Activated CD4-positive, alpha-beta T cell treated with anti-CD3 and anti-CD28 coated beads, Interleukin-2, amount 10 ng/mL, durations not matched to agents 24 days and 14 days (primary cell): ENCODE measurements at places on chromosomes 1 and 21.

DNA sequence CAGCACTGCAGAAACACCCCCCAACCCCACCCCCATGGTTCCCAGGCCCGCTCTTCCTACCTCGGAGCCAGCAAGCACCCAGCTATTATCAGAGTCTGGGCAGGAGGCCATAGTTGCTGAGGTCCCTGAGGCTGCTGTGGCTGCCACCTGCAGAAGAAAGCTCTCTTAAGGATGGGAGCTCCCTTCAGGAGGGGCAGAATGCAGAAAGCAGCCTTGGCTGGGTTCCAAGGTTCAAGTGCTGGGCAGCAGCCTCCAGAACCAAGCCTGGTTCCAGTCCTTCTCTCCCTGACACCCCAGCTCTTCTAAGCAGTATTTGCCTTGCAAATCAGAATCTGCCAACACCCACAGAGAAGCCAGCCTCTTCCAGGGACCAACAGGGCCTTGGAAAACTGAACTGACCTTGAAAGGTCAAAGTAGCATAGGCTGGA, 2.3 kb downstream of the PBXIP1 start:
- H3K4me3 ChIP-seq: peak overlapping the region; percentile 87
- H3K27me3 ChIP-seq: no peaks in the 10 kb centered on the region
- H3K27ac ChIP-seq: peak overlapping the region; percentile 96
- no peak for DNase-seq
- peaks cover 26% of the 10 kb centered on the region for H3K36me3 ChIP-seq

- no peak overlapping the region for H3K4me3 ChIP-seq
- H3K27ac ChIP-seq: no peak overlapping the region
- peaks cover 4% of the 10 kb centered on the region for H3K4me1 ChIP-seq
- no peaks in the 10 kb centered on the region for H3K27me3 ChIP-seq
Observed at GRCh38 chr1:46223472-46223943, 20.4 kb downstream of the LURAP1 start.

GRCh38 chr1:7289694-7290093, 481.4 kb upstream of the VAMP3 start:
- no peak overlapping the region for H3K4me3 ChIP-seq
- no peaks in the 10 kb centered on the region for H3K36me3 ChIP-seq
- H3K27ac ChIP-seq: no peak overlapping the region
- no peaks in the 10 kb centered on the region for H3K4me1 ChIP-seq

- no peak overlapping the region for H3K4me3 ChIP-seq
- no peak for DNase-seq
- no peaks in the 10 kb centered on the region for H3K4me1 ChIP-seq
- no peaks in the 10 kb centered on the region for H3K36me3 ChIP-seq
Observed at GRCh38 chr1:213688655-213689054, 299.1 kb upstream of the PROX1 start.

- peaks cover 2% of the 10 kb centered on the region for H3K36me3 ChIP-seq
- DNase-seq: no peak
Observed at GRCh38 chr1:18645747-18646090, 15.1 kb downstream of the PAX7 start.

DNA sequence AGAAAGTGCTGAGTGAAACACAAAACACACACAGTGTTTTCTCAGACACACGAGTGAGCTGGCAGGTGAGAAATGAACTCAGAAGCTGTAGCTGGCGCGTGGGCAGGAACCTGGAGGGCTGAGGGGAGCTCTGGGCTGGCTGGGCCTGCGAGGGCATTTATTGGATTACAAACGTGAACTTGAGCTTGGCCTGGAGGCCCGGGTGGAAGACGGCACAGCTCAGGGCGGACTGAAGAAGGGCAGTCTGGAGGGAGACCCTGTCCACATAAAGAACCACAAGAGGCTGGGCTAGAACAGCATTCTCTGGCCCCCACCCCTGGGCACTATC, 52.1 kb upstream of the ADARB1 start:
- H3K4me3 ChIP-seq: no peak overlapping the region
- DNase-seq: no peak
- H3K27ac ChIP-seq: no peak overlapping the region

- no peak overlapping the region for H3K4me3 ChIP-seq
- H3K36me3 ChIP-seq: no peaks in the 10 kb centered on the region
- DNase-seq: no peak
- no peak overlapping the region for H3K27ac ChIP-seq
- peaks cover 30% of the 10 kb centered on the region for H3K27me3 ChIP-seq
- H3K4me1 ChIP-seq: no peaks in the 10 kb centered on the region
Observed at GRCh38 chr1:94550800-94551241, 9.3 kb upstream of the F3 start.

GRCh38 chr1:157932069-157932468, 61.4 kb upstream of the KIRREL1 start:
- no peaks in the 10 kb centered on the region for H3K4me1 ChIP-seq
- H3K36me3 ChIP-seq: no peaks in the 10 kb centered on the region
- H3K4me3 ChIP-seq: no peak overlapping the region
- H3K27me3 ChIP-seq: no peaks in the 10 kb centered on the region
- no peak for DNase-seq
- no peak overlapping the region for H3K27ac ChIP-seq

GRCh38 chr1:109874445-109874844, 36.2 kb upstream of the CSF1 start:
- H3K27me3 ChIP-seq: peaks cover 9% of the 10 kb centered on the region
- peaks cover 9% of the 10 kb centered on the region for H3K4me1 ChIP-seq
- no peak for DNase-seq
- H3K4me3 ChIP-seq: no peak overlapping the region

DNA sequence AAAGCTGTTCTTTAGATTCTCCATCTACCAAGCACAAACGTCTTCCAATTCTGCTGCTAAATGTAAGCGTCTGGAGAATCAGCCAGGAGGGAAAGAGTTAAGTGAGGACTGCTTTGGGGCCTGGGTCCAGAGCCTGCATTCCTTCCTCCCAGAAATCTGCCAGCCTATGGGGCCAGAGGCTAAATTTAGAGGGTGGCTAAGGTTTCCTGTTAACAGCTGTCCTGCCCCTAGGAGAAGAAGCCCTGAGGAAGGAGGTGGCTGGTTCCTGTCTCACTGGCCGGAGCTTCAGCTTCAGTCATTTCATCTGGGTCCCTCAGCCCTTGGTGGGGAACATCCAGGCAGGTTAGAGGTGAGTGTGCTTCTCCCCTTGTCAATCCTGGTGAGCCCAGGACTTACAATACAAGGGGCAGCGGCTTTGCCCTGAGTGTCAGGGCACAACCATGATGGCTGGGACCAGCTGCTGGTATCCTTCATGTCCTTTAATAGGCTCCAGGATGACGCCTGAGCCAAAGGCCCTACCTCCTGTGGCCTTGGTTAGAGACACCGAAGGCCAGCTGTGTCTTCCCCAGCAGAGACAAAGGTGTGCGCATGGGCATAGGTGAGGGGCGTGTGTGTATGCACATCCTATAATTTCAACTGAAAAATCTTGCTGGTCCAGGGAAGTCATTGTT, at the start of gene STYXL2:
Gene STYXL2, plus strand, starts transcription at position 230 of the 671 bp plus-strand sequence. CDS start 775 bp downstream, outside the sequence.
- peaks cover 24% of the 10 kb centered on the region for H3K4me1 ChIP-seq
- no peak for DNase-seq
- no peak within 1 kb of the TSS for H3K27ac ChIP-seq

- H3K4me1 ChIP-seq: peaks cover 9% of the 10 kb centered on the region
- no peak overlapping the region for H3K27ac ChIP-seq
- no peaks in the 10 kb centered on the region for H3K36me3 ChIP-seq
- DNase-seq: no peak
- peaks cover 36% of the 10 kb centered on the region for H3K27me3 ChIP-seq
Observed at GRCh38 chr1:8312235-8313218, 5.4 kb upstream of the SLC45A1 start.

DNA sequence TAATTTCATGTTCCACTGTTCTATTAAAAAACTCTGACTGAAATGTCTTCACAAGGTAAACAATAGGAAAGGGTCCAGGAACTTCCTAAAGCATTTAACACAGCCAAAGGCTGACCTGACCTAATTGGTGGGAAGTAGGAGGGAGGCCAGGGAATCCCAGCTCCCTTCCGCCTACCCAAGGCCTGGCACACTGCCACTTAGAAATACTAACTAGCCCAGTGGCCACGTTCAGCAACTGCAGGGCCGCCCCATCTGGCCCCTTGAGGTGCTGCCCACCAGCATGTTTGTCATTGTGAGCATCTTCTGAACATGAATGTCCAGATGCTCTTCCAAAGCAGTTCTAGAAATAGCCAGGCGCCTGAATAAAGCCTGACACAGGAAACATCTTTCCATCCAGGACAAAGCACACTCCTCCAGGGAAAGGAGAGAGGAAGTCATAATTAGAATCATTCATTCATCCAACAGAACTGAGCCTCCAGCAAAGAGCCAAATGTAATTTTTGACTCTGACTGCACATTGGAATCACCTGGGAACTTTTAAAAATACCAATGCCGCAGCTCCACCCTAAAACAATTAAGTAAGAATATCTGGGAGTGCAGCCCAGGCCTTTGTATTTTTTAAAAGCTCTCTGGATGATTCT, 44.6 kb upstream of the BCL9 start:
- H3K27me3 ChIP-seq: peaks cover 26% of the 10 kb centered on the region
- H3K4me3 ChIP-seq: no peak overlapping the region
- no peak overlapping the region for H3K27ac ChIP-seq
- H3K36me3 ChIP-seq: no peaks in the 10 kb centered on the region

DNA sequence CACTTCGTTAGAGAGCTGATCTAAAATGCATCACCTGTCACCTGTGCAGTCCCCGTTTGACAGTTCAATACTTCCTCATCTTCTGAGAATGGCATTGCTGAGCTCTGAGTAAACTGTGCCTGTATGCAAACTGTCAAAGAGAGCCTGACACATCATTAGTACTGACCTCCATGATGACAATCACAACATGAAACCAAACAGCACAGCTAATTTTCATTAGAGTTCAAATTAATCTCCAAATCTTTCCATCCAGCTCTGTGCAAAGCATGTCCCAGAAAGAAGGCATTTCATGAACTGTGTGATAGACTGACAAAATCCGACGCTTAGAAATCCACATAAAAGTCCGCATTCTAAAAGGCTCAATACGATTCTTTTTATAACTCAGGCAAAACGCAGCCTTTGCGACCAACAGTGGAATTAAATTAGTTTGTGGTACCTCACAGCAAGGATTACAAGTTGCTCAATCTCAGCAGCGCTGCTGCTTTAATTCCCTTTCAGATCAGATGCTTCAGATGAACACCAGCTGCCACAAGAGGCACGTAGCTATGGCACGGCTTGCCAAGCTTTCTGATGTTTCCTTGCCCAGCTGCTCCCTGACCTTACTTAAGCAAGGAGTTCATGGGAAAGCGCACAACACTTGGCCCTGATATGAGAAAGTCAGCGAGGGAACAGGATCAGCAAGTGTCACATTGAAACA, 765.5 kb upstream of the PRMT6 start:
- H3K4me1 ChIP-seq: no peaks in the 10 kb centered on the region
- no peak overlapping the region for H3K4me3 ChIP-seq
- H3K27ac ChIP-seq: no peak overlapping the region
- DNase-seq: no peak
- H3K27me3 ChIP-seq: no peaks in the 10 kb centered on the region

GRCh38 chr1:228082918-228083870, 686 bp downstream of the ARF1 start:
- peak; percentile 85 for DNase-seq
- H3K27ac ChIP-seq: peak overlapping the region; percentile 93
- peak overlapping the region; percentile 97 for H3K4me3 ChIP-seq
- H3K4me1 ChIP-seq: peaks cover 46% of the 10 kb centered on the region

DNA sequence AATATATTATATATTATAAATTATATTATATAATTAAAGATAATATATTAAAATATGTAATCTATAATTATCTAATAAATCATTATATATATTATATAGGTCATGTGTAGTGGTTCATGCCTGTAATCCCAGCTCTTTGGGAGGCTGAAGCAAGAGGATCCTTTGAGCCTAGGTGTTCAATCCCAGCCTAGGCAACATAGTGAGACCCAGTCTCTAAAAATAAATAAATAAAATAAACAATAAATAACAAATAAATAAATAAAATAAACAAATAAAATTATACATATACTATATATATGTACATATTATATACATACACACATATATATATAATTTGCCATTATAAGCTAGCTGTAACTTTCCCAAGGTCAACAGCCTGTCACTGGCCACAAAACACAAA, 277.7 kb downstream of the SETD4 start:
- peaks cover 4% of the 10 kb centered on the region for H3K27me3 ChIP-seq
- no peaks in the 10 kb centered on the region for H3K36me3 ChIP-seq
- no peaks in the 10 kb centered on the region for H3K4me1 ChIP-seq
- no peak for DNase-seq
- H3K27ac ChIP-seq: no peak overlapping the region

GRCh38 chr1:70003211-70003908, 202.0 kb downstream of the LRRC40 start:
- no peak for DNase-seq
- H3K27me3 ChIP-seq: no peaks in the 10 kb centered on the region
- no peak overlapping the region for H3K4me3 ChIP-seq
- H3K4me1 ChIP-seq: no peaks in the 10 kb centered on the region
- H3K36me3 ChIP-seq: no peaks in the 10 kb centered on the region
- no peak overlapping the region for H3K27ac ChIP-seq

DNA sequence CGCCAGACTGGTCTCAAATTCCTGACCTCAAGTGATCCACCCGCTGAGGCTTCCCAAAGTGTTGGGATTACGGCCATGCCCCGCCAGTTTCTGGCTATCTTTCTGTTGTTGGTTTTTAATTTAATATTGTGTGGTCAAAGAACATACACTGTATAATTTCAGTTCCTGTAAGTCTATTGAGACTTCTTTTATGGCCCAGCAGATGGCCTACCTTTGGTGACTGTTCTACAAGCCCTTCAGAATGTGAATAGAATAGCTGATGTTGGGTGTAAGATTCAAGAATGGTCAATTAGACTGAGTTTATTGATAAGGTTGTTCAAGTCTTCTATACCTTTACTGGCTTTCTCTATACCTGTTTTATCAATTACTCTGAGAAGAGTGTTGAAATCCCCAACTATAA, 10.7 kb downstream of the HES2 start:
- H3K27me3 ChIP-seq: peaks cover 35% of the 10 kb centered on the region
- no peak for DNase-seq
- no peak overlapping the region for H3K27ac ChIP-seq
- H3K4me3 ChIP-seq: no peak overlapping the region

GRCh38 chr1:29878501-29878900, 642.2 kb downstream of the PTPRU start:
- no peaks in the 10 kb centered on the region for H3K4me1 ChIP-seq
- H3K27ac ChIP-seq: no peak overlapping the region
- no peak for DNase-seq

- H3K27ac ChIP-seq: no peak overlapping the region
- DNase-seq: no peak
- H3K4me3 ChIP-seq: no peak overlapping the region
- peaks cover 4% of the 10 kb centered on the region for H3K27me3 ChIP-seq
- H3K36me3 ChIP-seq: no peaks in the 10 kb centered on the region
Observed at GRCh38 chr1:200526709-200527612, 93.6 kb downstream of the KIF14 start.
